Cerebellum (tissue), 4 donors: ENCODE measurements at places on chromosomes 1 and 21.

DNA sequence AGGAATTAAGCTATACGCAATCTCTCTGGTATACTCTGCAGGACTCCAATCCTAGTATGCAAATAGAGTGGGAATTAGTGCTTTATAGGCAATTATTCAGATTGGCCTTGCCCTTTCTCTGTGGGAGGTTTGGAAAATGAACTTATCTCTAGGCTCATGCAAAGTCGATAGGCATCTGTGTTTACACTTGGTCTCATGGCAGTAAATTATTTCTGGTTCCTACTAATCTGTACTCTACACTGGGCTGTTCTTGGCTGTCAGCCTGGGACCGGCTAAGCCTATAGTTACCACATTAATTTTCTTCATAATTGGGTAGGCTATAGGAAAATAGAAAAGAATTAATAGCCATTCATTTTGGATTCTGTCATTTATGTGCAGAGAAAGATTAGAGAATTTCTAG, 544.6 kb downstream of the AMY1C start:
- no peak for DNase-seq

DNA sequence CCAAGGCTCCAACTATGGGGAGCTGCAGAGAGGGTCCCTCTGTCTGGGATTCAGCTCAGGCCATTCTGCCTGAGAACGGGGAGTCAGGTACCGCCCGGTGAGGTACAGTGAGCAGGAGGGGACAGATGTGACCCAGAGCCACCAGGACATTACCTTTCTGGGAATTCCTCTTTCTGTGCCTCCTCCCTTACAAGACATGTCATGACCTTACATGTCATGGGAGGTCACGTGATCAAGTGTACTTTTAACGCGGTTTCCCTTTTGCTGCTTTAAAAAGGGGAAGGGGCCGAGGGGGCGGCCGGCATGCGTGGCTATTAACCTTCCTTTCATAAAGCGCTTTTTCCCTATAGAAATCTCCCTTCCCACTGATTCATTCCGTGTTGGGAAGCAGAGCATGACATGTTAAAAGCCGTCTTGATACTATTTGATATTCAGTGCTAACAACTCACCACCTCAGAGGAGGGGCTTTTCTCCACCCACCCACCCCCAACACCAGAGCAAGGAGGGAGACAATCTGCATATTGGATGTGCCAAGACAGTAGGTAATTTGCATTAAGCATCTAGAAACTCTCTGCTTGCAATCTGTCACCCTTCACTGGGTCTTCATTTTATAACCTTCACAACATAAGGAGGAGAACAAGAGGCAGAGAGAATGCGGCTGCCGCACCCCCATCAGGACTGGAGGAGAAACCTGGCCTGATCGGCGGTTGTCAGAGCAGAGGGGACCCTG, 113.6 kb upstream of the VAMP3 start:
- no peak for DNase-seq

DNA sequence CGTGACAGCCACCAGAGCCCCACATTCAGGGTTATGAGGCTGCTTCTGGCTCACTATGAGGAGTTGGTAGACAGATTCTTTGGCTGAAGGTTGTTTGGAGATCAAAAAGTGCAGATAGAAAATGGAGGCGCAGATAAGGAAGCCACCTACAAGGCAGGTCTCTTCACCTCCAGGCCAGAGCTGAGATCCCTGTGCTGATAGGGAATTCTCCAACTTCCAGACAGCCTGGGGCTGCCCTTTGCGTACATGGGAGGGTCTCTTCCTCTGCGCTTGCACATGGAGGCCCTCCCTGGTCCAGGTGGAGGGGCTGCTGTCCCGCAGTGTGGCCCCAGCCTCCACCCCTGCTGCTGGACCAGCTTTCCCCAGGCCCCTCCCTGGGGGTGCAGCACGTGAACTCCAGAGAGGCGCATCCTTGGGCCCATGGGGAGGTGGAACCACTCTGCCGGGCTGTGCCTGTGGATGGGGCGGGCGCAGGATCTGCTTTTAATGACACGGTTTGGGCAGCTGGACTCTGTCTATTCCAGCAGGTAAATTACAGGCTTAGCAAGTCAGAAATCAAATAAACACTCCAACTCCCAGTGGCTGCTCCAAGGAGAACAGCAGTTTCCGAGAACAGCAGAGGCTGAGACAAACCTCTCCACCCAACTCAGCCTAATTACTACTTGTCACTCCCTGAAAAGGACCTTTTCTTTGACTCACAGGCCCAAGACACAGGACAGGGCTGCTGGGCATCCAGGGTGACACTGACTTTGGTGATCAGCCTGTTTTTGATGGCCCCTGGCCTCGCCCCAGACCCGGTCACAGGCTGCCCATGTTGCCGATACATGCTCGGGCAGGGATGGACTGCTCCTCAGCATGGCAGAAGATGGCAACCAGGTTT, 12.4 kb downstream of the OXCT2 start:
- DNase-seq: no peak

DNA sequence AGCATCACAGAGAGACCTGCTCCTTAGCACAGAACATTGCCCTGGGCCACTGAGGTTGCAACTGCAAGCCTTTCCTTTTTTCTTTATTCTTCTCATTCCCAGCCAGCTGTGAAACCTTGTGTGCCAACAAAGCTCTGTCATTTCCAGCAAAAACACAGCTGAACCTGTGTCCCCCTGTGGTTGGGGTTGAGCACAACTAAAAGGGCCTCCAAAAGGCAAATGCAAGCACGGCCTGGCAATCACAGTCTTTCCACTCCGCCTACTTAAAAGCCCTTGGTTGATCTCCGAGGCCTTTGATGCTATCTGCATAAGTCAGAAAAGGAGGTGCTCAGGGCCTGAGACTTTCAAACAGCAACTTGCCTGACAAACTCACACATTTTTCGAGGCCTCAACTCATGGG, 32.7 kb downstream of the SUSD4 start:
- DNase-seq: no peak

DNA sequence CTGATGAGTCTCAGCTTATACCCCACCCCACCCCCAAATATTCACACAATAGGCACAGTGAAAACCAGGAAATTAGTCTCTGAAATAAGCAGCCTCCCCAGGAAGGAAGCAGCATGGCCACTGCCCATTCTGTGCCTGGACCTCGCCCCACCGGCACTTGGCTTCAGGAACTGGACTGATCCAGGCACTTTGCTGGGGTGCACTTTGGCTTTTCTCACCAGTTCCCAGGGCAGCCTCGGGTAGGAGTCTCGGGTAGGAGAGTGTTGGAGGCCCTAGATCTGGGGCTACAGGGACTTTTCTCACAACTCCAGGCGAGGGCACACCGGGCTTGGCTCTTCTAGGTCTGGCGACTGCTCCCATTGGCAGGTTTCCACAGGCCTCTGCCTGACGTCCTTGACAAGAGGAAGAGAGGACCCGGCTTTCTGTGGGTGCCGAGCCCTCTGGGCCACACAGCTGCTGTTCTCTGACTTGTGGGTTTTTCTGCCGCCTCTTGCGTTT, 18.7 kb downstream of the ADARB1 start:
- no peak for DNase-seq

DNA sequence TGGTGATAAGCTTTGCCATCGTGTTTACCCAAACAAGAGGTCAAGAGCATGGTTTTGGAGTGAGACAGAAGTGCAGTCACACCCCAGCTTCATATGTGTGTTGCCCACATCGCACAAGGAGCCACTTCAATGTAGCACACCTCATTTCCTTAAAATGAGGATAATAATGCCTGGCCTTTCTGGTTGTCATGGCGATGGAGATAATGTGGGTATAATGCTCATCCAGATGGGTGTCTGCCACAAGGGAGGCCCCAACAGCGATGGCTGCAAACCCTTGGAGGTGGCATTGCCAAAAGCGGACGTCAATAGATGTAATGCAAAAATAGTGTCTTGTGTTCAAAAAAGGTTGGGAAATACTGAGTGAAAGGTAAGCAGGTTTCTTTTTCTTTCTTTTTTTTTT, 83.1 kb upstream of the AJAP1 start:
- DNase-seq: no peak

- no peak for DNase-seq
Observed at GRCh38 chr1:155932081-155932480, 2.1 kb downstream of the KHDC4 start.

- DNase-seq: no peak
Observed at GRCh38 chr1:208644401-208645160, 400.4 kb upstream of the PLXNA2 start.

DNA sequence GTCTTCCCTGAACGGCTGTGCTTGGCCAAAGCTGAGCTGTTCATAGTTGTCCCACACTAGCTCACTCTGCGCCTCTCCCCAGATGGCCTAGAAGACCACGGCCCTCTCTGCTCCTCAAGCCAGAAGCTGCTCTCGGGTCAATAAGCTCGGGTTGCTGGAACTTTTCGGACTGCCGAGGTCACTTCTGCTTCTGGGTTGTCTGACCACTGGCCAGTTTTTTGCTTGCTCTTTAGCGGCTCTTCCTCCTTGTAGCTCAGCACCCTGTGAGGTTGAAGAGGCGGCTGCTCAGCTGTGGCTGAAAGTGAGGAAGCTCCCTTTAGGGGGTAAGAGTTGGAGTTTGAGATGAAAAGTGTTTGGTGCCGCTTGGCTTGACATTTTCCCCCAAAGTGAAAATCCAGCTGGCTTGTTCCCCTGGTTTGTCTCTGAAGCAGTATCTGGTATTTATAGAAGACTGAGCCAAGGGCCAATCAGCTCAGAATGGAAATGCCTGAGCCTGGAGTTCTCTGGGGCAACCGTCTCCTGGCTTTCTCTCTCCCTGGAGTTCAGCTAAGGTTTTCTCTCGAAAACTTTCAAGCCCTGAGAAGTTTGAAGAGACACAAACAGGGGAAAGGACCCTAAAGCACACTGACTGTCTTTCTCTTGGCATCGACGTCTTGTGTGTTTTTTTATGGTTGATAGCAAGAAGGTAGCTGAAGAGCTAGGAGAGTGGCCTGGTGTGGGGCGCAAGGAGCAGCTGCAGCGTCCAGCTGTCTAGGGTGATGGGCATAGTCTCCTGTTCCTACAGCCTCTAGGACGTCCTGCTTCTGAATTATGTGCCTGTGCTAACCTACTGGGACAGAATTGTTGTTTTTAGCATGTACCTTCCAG, 72.0 kb downstream of the SYT6 start:
- DNase-seq: no peak

GRCh38 chr1:36286802-36287201, 19.4 kb upstream of the SH3D21 start:
- no peak for DNase-seq

- no peak for DNase-seq
Observed at GRCh38 chr1:28297826-28298225, 31.0 kb upstream of the MED18 start.

GRCh38 chr1:190679044-190679443, 201.4 kb upstream of the BRINP3 start:
- no peak for DNase-seq

- DNase-seq: no peak
Observed at GRCh38 chr1:9211291-9211811, 23.2 kb upstream of the H6PD start.

- no peak for DNase-seq
Observed at GRCh38 chr1:74399249-74399648, 113.2 kb downstream of the LRRC53 start.

GRCh38 chr1:89519779-89520358, 4.8 kb upstream of the LRRC8B start:
- DNase-seq: no peak

GRCh38 chr1:219119839-219120238, 53.8 kb upstream of the LYPLAL1 start:
- no peak for DNase-seq

DNA sequence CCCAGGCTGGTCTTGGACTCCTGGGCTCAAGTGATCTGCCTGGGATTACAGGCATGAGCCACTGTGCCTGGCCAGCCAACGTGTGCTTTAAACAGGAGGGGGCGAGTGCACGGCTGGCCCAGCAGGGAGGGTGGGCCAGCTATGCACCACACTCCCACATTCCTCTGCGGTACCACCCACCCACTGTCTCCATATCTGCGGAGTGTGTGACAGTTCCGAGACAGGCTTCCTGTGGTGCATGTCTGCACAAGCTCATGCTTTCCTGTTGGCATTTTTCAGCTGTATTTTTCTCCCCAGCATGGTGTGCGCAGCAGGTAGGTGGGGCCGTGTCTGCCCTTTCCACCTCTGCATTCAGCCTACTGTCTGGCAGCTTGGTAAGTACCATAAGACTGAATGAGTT, 183.3 kb downstream of the AJAP1 start:
- DNase-seq: no peak

GRCh38 chr1:223312273-223312672, 51.7 kb downstream of the SUSD4 start:
- no peak for DNase-seq

DNA sequence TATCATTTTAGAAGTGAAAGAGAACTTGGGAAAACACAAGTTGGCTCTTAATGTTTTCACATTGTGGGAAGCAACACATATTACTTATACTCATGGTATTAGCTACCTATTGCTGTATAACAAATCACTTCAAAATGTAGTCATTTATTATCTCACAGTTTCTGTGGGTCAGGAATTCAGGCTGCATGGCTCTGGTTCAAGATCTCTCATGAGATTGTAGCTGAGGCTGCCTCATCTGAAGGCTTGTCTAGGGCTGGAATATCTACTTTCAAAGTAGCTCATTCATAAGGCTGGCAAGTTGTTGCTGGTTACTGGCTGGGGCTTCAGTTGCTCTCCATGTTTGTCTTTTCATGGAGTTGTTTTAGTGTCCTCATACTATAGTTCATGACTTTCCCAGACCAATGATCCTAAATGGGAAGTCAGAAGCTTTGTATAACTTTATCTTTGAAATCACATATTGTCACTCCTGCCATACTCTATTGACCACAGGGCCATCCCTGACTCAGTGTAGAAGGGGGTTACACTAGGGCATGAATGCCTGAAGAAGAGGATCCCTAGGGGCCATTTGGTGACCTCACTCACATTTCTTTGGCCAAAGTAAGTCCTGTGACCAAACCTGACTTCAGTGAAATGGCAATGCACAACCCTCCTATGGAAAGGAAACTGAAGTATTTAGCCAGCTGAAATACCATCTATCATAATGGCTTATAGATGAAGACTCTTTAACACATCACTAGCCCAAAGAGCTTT, 37.9 kb upstream of the POU2F1 start:
- DNase-seq: no peak

DNA sequence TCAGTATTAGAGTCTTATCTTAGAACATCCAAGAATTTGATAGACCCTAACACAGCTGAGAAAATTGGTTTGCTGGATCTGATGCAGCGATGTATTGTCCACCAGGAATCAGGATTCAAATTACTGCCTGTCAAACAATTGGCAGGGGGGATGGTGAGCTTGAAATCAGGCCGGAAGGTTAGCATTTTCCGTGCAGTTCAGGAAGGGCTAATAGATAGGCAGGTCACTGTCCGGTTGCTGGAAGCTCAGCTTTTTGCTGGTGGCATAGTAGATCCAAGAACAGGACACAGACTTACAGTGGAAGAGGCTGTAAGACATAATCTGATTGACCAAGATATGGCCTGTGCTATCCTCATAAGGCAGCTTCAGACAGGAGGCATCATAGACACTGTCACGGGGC, 127.2 kb downstream of the MACF1 start:
- DNase-seq: no peak

GRCh38 chr1:167792188-167792565, 70.4 kb downstream of the MPZL1 start:
- DNase-seq: no peak

GRCh38 chr1:213790565-213790964, 197.2 kb upstream of the PROX1 start:
- no peak for DNase-seq

- DNase-seq: no peak
Observed at GRCh38 chr1:56803561-56804156, 15.5 kb downstream of the FYB2 start.

- peak; percentile 58 for DNase-seq
Observed at GRCh38 chr1:56644919-56645676, at the start of gene PRKAA2. TSS of gene PRKAA2 (plus strand) at chr1:56645314. CDS start at chr1:56645388, 74 bp downstream.
